ENCODE measurements at places on chromosomes 6 and 20.

DNA sequence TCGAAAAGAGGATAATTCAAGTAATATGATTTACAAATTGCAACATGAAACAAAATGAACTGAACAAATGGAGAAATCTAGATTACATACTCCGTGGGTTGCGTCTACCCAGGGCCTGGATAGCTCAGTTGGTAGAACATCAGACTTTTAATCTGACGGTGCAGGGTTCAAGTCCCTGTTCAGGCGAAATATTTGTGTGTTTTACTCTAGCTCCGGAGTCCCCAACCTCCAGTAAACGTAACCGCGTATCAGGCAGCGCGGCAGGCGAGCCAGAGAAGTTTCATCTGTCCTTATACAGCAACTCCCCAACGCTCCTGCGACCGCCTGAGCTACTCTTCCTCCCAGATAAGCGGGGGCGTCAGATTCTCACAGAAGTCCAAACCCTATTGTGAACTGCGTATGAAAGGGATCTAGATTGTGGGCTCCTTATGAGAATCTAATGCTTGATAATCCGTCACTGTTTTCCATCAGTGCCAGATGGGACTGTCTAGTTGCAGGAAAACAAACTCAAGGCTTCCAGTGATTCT is 176.1 kb downstream of the TRIM27 start:
- no peak for DNase-seq

GRCh38 chr6:105680131-105680530 is 277.2 kb upstream of the PREP start:
- DNase-seq: no peak

DNA sequence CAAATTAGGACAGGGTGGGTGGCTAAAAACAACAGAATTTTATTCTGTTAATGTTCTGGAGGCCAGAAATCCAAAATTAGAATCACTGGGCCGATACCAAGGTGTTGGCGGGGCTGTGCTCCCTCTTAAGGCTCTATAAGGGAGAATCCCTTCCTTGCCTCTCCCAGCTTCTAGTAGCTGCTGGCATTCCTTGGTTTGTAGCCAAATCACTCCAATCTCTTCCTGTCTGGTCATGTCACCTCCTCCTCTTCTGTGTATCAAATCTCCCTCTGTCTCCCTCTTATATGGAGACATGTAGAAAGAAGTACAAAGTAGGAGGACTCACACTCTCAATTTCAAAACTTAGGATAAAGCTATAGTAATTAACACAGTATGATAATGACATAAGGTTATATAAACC is 102.9 kb upstream of the SIRPA start:
- no peak for DNase-seq

GRCh38 chr6:38476141-38476540 is 163.6 kb downstream of the BTBD9 start:
- no peak for DNase-seq

- DNase-seq: no peak
These were observed 120.8 kb downstream of the OR2B2 start for GRCh38 chr6:27791182-27791943.

GRCh38 chr20:31711179-31712111 is 11.2 kb downstream of the BCL2L1 start:
- DNase-seq: no peak

DNA sequence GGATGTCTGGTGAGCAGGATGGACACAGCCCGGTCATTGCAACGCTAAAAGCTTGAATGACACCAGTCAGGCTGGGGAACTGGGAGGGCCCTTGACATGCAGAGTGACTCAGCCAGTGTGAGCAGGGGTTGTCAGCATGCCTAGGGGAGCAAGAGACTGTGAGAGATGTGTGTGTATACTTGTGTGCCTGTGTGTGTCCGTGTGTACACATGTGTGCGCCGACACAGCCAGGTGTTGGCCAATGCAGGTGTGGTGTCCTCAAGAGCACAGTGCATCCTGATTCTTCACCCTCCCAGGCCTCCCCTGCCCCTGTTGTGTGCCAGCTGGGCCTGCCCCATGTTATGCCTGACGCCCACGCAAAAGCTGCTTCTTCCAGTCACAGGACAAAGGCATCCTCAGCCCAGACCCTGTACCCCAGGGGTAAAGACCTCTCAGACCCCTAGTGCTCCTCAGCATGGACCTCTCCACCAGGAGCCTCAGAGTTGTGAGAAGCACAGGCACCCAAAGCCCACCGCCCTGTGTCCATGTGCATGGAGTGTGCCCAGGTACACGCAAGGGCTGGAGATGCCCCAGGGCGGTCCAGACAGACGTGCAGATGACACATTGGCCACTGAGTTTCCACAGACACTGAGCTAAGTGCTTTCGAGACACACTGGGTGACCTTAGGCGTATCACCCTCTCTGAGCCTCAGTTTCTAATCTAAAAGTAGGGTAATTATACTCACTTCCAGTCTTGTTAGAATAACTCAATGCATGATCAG is 16.6 kb downstream of the NRSN2 start:
- no peak for DNase-seq

- DNase-seq: no peak
These were observed 84.3 kb downstream of the SHLD1 start for GRCh38 chr20:5834436-5835005.

DNA sequence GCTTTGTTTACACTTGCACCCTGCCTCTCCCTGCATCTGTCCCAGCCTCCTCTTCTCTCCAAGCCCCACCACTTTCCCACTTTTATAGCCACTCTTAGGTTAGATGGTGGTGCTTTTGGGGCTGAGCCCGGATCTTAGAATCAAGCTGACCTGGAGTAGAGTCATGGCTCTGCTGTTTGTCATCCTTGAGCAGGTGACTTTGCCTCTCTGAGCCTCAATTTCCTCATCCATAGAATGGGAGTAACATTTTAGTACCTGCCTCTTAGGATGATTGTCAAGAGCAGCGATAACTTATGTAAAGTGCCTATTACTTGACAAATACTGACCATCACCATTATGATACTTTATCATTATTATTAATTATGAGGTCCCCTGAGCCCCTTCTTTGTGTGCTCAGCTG is 48.2 kb downstream of the CPNE5 start:
- no peak for DNase-seq

DNA sequence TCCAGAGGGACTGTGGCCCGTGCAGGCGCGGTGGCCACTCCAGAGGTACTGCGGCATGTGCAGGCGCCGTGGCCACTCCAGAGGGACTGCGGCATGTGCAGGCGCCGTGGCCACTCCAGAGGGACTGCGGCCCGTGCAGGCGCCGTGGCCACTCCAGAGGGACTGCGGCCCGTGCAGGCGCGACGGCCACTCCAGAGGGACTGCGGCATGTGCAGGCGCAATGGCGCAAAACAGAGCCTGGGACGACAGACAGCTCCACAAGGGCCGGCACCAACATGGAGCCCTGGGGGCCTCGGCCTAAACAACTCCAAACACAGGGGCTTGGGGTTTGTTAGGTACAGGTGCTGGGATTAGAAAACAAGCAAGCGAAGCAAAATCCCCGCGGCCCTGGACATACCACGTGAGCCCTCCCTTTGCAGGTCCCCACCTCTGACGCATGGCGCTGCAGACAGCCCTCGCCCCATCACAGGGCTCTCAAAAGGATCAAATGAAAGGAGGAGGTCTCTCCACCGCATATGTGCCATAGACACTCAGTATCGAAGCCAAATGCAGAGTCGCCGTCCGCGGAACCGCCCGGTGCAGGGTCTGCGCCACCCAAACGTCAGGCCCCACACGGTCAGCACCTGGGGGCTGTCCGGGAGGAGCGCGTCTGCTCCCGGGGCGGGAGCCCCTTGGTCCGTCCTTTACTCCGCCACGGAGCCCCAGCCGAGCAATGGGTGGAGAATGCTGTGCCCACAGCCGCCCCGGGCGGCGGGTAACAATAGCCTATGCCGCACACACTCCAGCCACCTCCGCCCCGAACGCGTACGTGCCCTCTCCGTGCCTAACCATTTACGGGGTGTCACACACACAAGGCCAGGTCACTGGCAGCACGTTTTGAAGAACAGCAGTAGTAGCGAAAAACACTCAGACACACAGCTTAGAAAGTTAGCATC is 85.7 kb downstream of the TAF4 start:
- DNase-seq: no peak

DNA sequence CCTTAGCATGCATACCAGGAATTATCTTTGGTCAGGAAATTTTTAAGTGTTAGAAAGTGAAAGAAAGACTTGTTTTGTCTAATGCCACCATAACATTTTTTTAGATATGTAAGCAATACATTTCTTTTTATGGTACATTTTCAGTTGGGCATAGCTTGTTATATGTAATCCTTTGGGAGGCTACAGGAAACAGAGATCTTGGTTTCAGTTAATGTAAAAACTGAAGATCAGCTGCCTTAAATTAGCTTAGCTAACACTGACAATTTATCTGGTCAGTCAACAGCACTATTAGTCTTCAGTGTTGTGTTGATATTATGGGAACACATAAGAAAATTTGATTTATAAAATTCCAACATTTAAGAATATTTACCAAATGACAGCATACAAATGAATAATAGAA is 78.6 kb upstream of the SMIM8 start:
- no peak for DNase-seq

DNA sequence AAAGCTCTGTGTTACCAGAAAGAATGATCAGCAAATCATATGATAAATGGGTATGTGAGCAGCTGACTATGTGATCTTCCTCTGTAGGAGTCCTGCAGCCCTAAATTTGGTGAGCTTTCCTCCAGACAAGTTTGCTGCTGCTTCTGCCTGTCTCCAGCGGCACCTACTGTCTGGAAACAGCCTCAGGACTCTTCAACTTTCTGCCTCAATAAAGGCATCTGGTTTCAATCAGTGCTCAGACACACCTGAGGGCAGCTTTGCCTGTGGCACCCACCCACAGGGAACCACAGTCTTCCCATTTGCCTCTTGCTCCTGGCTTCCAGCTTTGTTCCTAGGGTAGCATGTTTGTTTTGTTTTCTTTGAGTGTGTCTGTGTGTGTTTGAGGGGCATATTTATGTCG is 727.9 kb upstream of the MAN1A1 start:
- no peak for DNase-seq

DNA sequence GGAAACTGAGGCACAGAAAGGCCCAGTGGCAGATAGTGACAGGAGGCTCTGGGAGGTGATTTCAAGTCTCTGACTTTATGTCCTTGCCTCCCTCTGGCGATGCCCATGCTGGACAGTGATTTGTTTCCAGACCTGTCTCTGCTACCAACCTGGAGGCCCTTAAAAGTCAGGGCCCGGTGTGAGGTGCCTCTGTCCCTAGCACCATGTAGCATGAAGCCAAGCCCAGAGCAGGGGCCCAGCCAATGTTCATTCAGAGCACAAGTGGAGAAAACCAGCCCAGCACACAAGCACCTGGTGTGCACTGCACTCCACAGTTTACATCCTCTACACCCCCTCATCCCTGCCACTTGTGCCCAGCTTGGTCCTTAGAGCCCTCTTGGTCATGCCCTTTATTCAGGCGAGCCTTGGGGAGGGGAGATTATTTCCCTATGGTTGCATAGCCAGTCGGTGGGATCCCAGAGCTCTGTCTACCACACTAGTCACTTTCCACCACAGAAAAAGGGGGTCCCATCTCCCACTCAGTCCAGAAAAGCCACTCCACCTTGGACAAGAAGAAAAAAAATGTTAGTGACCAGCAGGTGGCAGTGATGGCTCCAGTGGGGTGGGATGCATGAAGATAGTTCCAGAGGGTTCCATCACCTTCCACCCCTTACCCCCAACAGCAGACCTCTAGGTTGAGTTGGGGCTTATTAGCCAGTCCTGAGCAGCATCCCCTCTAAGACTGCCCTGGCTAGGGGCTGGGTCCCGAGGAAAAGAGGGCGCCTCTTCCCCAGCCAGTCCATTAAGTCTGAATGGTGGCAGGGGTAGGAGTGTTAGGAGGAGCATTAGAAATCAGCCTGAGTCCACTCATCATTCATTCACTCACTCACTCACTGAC is 30.9 kb downstream of the KIAA1755 start:
- DNase-seq: no peak

- no peak for DNase-seq
These were observed 48.8 kb downstream of the MCUR1 start for GRCh38 chr6:13765570-13765969.

GRCh38 chr6:103791458-103791857 is 1068.3 kb downstream of the HACE1 start:
- no peak for DNase-seq

- DNase-seq: no peak
These were observed 27.9 kb downstream of the RIN2 start for GRCh38 chr20:19785983-19786285.

- no peak for DNase-seq
These were observed 213.7 kb downstream of the HTR1B start for GRCh38 chr6:77249560-77249959.

DNA sequence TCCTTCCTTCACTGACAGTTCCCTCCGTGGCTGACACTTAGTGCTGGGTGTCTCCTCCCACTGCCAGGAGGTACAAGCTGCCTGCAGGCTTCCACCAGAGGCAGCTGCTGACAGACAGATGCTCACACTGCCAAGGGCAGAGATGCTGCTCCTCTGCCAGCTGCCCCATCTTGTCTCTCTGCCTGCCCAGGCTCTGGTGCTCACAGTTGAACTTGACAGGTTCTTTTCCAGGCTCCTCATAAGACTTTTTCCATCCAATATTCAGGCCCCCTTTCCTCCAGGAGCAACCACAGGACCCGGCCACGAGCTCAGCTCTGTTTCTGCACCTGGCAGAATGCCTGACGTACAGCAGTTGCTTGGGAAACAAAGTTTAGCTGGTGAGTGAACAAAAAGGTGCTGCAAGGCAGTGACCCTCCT is 79.8 kb downstream of the PSMB1 start:
- DNase-seq: no peak

GRCh38 chr6:142408409-142408808 is 106.6 kb downstream of the ADGRG6 start:
- no peak for DNase-seq

DNA sequence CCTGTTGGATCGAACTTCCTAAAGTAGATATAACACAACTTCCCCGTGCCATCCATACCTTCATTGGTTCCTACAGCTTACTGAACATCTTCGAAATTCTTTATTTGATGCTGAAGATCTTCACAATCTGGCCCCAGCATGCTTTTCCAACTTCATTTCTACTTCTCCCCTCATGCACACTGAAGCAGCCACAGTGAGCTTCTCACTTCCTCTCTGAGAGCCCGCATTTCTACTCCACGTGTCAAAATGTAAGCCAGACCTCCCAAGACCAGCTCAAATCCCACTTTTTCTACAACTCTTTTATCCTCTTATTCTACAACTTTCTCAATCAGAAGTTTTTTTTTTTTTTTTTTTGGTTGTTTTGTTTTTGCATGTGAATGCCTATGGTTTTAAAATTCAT is 254.7 kb downstream of the GMPR start:
- no peak for DNase-seq

- peak; percentile 2 for DNase-seq
These were observed 74.1 kb upstream of the TOX2 start for GRCh38 chr20:43840382-43841070.

DNA sequence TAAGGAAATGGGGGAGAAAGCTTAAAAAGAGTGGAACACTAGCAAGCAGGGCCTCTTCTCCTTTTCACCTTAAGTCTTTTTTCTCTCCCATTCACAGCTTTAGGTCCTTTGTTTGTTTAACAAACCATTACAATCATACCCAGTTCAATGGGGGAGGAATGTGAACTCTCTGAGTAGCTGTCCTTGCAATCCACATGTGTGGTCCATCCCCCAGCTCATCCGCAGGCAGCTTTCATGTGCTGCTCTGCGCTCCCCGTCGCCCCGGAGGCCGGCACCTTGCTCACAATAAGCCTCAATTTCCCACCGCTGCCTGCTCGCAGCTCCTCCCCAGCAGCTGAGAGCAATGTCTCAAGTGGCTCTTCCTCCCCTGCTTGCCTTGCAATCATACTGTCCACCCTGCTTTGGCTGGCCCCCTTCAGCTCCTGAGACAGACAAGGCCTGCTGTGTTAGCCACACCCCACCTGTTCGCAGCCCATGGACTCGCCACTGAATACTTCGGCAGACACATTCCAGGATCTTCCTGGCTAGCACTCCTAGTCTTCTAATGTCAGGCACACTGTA is 49.1 kb downstream of the PLAGL1 start:
- DNase-seq: no peak

GRCh38 chr20:15256676-15257568 is 919.5 kb upstream of the FLRT3 start:
- no peak for DNase-seq
